Memory B cell (primary cell): ENCODE measurements at places on chromosomes 5 and 9.

GRCh38 chr5:15601274-15601673 lies 101.3 kb downstream of the FBXL7 start:
- DNase-seq, result no peak

DNA sequence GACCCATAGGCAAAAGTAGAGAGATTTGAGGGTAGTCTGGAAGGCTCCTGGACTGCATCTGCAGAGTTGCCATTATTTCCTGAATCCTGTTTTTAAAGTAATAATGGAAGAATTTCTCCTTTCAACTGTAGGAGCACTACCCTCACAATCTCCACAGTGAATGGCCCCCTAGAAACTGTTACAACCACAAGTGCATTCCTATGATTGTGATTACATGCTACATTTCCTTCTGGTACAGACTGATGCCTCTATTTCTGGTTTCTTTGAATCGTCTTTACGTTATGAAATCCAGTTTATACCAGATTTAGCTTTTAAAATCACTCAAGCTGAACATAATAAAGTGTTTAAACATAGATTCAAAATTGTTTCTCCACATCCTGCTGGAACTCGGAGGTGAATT lies 49.4 kb downstream of the FRMPD1 start:
- DNase-seq, result no peak

DNA sequence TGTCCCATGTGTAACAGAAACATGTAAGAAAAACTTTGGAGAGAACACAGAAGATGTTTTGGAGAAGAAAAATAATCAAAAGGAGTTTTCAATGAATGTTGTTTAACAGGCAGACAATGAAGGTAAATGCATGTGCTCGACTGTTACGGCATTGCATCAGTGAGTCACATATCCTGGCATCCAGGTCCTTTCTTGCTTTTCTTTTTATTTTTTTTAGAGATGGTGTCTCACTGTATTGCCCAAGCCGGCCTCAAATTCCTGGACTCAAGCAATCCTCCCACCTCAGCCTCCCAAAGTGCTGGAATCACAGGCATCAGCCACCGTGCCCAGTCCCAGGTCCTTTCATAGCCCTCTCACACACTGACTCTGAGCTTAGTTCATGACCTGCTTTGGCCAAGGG lies 181.8 kb downstream of the DTWD2 start:
- DNase-seq, result no peak

- DNase-seq, result no peak
Measured at GRCh38 chr9:113364951-113365350, 11.8 kb downstream of the HDHD3 start.

DNA sequence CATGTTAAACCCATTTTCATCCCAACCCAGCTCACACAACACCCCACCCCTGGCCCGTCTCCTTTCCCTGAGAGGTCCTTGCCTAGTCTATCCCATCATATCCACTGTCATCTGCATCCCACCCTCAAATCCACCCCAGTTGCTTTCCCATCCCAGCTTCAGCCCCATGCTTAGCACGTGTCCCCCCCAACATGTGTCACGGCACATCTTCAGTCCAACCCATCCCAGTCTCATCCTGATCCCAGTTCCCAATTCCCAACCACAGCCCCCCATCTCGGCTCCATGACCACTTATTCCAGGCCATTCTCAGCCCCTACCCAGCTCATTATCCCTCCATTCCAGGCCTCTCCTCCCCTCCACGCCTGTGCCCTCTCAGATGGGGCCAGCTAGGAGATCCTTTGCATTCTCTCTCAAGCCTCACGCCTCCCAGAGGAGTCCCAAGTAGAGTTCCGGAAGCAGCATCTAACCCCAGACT lies 605 bp upstream of the DBN1 start:
- no peak for DNase-seq

DNA sequence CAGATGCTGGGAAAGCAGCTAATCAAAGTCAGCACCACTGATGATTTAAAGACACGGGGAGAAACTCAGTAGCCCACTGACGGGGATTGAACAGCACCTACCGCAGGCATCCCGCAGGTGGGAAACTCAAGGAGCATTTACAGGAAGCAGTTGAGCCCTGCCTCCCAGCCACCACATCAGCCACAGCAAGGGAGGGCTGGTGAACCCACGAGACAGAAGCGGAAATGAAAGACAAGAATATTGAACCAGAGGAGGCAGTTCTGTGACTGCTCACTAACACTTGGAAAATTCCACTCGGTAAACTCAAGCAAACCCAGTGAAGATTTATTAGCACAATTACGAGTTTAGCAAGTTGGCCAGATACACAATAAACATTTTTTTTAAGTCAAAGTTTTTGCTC lies 10.6 kb upstream of the FAM163B start:
- DNase-seq, result peak; percentile 7
